ENCODE measurements at places on chromosomes 6 and 20.

- DNase-seq: no peak
Observed at GRCh38 chr6:144122861-144123260, 27.5 kb upstream of the STX11 start.

DNA sequence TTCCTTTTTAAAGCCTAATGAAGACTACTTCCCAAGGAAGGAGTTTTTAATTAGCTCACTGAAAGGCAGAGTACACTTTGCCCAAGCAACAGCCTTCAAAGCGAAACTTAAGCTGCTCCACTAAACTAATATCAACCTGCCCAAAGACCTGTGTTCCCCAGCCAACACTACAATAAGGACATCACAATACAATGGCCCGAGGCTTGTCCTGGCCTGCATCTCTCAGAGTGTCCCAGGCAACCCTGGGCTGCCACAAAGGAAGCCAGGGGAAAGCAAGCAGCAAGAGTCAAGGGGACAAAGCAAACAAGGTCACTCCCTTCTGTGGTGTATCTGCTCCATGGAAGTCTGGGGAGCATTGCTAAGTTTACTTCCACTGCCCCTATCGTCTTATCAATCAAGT lies 52.3 kb downstream of the PIGU start:
- DNase-seq: no peak

GRCh38 chr20:62473717-62474603 lies 1.8 kb downstream of the GATA5 start:
- DNase-seq: no peak

GRCh38 chr6:131951576-131952230 lies 531 bp upstream of the CCN2 start:
- DNase-seq: no peak

DNA sequence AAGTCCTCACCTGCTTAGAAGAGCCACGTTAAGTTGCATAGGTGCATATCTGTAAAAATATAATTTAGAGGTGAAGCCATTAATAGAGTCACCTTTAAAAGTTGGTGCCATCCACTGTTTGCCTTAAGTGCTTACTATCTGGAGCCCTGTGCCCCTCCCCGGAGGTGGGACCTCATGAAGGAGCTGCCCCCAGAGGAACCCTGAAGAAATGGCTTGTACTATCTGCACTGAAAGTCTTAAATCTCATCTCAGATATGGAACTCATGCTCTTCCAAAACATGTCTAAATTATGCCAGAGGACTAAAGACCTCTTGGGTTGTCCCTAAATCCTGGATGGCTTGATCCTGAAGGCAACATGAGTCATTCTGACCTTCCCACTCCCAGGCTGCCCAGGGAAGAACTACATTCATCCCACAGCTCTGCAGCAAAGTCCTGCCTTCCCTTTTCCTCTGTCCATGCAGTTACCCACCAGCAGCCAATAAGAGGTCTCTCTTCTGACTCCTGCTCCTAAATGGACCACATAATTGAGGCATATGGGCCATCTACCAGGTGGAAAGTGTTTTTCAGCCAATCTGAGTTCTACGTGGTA lies 85.3 kb downstream of the ASXL1 start:
- DNase-seq: peak; percentile 31

DNA sequence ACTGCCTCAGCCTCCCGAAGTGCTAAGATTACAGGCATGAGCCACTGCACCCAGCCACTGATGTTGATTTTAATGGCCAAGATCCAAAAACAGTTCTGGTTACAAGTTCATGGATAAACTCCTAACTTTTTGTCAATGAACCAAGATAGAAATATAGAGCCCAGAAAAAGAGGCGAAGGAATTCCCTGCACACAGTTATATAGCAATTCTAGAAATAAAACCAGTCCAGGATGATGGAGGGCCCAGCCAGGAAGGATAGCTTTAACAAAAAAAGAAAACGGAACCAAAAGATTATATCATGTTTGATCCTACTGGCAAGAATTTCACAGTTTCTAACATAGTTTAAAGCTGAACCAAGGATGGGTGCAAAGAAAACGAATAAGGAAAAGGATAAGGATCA lies 10.9 kb downstream of the EPB41L2 start:
- DNase-seq: no peak

- DNase-seq: no peak
Observed at GRCh38 chr6:166939345-166939744, 17.0 kb downstream of the RNASET2 start.

- no peak for DNase-seq
Observed at GRCh38 chr20:32535316-32535952, 49.7 kb downstream of the NOL4L start.

DNA sequence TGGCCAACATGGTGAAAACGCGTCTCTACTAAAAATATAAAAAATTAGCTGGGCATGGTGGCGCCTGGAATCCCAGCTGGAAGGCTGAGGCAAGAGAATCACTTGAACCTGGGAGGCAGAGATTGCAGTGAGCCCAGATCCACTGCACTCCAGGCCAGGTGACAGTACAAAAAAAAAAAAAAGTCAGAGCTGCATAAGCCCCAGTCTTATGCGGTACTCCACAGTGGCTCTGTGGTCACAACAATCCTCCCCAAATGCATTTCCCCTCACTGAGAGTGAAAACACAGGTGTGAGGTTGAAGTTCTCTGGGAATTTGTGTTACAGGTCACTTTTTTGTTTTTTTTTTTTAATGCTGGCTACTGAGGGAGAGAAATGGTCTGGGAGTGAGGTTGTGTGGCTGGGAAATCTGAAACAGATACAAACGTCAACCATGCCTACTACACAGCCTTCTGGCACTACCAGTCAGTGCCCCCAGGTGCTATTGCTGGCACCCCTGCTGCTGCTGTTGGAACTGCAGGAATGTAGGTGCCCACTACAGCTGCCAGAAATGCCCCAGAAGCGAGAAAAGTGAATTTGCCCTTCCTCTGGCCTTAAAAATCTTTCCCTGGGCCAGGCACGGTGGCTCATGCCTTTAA lies 5.7 kb downstream of the MRPS26 start:
- no peak for DNase-seq

DNA sequence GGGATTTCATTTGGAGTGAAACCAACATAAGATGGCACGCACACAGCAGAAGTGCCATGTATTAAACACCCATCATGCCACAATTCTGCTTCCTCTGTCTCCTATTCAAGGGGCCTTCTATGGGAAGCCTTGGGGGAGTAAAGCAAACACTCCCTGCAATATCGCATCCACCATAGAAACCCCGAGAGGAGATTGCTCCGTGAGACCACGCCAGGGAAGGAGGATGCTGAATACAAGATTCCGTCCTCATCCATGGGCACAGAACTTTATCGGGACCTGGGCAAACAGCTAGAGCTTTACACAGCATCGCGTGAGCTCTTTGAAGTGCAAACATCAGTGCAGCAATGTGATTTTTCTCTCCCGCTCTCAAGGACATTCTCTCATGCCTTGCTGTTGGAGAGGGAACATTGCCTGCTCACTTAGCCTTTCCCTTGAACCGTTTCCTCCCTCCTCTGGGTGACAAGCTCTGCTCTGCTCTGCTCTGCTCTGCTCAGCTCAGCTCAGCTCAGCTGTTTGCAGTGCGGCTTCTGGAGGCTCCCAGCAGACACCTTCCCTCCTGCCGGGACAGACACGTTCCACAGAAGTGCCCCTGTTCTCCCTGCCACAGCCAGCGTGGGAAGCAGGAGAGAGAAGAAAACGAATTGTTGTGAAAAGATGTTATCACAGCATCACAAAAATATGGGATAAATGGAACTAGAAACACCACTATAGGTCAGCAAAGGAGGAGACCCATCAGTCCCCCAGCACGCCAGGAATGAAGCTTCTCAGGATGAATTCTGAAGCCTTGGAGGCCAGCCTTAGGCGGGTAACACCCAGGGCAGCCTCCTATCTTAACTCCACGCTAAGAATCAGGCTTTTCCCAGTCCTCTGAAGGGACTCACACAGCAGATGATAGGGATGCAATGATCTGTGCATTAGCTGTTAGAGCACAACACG lies 48.2 kb downstream of the RNASET2 start:
- no peak for DNase-seq

GRCh38 chr6:112701201-112701600 lies 354.1 kb downstream of the RFPL4B start:
- DNase-seq: no peak

- peak; percentile 73 for DNase-seq
Observed at GRCh38 chr20:57089699-57090144, 176.7 kb downstream of the BMP7 start.

GRCh38 chr6:113540466-113540865 lies 316.7 kb upstream of the MARCKS start:
- no peak for DNase-seq

DNA sequence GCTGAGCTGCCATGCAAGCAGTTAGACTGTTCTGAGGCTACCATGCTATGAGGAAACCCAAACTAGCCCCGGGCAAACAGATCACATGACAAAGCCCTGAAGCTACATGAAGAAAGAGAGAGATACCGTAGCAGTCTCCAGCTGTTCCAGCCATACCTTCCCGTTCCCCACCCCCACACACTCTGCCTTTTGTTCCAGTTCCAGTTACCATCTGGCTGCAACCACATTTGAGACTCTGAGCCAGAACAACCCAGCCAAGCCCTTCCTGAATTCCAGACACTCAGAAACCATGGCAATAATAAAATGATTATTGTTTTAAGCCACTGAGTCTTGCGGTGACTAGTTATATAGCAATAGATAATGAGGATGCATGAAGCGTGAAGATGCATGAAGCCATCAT lies 28.3 kb downstream of the RIN2 start:
- DNase-seq: no peak
